ENCODE measurements at places on chromosomes 11 and 22.

- DNase-seq: no peak
Measured at GRCh38 chr11:105324156-105324555, 184.6 kb upstream of the CARD18 start.

DNA sequence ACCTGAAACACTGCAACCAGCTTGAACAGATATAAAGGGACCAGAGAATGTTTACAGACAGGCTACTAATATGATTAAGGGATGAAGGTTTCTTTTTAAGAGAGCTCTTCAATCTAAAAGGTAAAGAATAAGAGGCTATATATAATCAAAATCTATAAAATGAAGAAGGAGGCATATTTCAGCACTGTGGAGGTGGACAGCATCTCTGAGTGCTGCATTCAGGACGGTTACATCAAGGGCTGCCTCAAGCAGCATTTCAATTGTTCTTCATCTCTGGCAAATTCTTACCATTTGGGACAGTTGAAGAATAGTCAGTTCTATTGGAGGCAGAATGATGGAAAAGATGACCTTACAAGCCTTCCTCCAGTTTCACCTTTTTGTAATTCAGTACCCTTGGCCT, 139.6 kb upstream of the LMO1 start:
- no peak for DNase-seq

- peak; percentile 25 for DNase-seq
Measured at GRCh38 chr11:113532697-113533424, 57.7 kb upstream of the DRD2 start.

DNA sequence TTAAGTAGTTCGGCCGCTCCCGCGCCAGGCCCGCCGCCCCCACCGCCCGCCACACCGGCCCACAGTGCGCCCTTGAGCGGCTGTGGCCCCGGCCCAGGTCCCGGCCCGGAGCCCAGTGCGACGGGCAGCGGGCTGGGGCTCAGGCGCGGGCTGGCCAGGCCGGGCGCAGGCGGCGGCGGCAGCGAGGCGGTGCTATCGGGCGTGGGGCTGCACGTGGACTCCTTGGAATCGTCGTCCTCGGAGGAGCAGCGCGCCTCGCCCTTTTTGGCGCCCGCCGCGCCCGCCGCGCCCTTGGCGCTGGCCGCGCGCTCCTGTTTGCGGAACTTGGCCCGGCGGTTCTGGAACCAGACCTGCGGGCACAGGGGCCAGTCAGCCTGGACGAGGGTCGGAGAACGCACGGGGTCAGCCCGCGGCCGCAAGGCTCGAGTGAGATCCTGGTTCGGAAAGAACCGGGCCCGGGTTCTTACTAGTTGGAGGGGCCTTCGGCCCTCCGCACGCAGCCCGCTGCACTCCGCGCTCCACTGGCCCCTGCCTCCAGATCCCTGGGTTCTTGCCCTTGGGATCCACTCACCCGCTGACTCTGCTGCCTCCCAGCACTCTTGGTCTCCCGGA, 4.0 kb downstream of the PHOX2A start:
- no peak for DNase-seq

GRCh38 chr11:117861151-117862018, 15.1 kb downstream of the FXYD6 start:
- peak; percentile 93 for DNase-seq

GRCh38 chr22:44975427-44976262, 34.2 kb downstream of the PHF21B start:
- no peak for DNase-seq

DNA sequence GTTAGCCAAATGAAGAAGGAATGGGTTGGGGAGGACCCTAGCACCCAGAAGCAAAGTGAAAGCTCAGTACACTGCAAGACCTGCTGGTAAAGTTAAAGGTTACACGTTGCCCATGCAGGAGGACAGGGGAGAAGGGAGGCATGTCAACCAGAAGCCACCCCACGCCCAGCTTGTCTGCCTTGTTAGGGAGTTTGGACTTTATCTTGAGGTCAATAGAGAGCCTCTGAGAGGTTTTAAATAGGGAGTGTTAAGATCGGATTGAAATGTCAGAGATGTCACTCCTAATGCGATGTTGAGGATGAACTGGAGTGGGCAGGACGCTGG, 18.7 kb upstream of the PEX26 start:
- DNase-seq: no peak

- DNase-seq: peak; percentile 80
Measured at GRCh38 chr11:13772223-13773046, 104.0 kb downstream of the FAR1 start.

DNA sequence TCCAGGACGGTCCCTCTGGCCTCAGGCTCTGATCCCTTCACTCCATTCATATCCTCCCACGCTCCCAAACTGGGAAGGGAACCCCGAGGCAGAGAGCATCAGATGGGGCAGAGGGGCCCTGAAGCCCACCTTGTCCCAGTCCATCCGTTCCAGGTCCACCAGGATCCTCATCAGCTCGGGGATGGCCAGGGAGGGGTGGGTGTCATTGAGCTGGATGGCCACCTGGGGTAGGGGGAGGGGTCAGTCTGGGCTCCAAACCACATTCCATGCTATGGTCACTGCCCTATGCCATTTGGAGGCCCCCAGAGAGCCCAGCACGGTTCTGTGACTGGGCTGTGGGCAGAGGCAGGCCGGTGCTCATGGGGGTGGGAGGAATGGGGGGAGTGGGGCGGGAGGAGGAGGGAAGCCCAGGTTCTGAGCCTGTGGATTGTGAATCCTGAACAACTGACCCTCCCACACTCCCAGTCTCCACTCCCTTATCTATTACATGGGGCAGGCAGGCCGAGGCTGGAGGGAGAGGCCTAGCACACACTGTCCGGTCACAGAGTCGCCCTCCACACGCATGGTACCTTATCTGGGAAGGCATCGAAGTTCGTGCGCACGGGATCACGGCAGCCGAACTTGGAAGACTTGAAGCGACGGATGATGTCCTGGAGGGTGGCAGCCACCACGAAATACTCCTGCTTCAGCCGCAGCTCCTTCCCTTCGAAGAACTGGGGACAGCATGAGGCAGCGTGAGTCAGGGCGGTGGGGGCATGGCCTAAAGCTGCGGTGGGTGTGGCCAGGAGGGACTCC, 5.5 kb downstream of the PYGM start:
- DNase-seq: no peak

GRCh38 chr22:31340765-31341247, 5.3 kb downstream of the PATZ1 start:
- DNase-seq: no peak

- DNase-seq: no peak
Measured at GRCh38 chr11:18633256-18634139, 644 bp downstream of the SPTY2D1 start.

- DNase-seq: no peak
Measured at GRCh38 chr11:64745189-64745520, 1.2 kb upstream of the RASGRP2 start.

- no peak for DNase-seq
Measured at GRCh38 chr11:45560155-45560912, 105.1 kb downstream of the CHST1 start.

GRCh38 chr22:36206255-36206654, 4.6 kb upstream of the APOL4 start:
- no peak for DNase-seq

- DNase-seq: no peak
Measured at GRCh38 chr11:975827-976226, 50.2 kb downstream of the AP2A2 start.

DNA sequence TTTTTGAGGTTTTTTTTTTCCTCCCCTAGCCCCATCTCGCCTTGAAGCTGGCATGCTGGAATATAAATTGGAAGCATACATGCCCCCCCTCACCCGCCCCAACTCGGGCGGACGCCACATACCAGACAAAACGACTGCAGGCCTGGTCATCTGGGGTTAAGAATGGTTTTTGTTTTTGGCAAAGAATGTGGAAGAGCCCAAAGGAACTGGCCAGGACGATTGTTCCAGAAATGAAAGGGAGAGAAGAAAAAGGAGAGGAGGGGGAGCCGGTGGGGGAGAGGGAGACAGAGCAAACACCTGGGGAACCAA, 25.0 kb downstream of the MN1 start:
- no peak for DNase-seq

DNA sequence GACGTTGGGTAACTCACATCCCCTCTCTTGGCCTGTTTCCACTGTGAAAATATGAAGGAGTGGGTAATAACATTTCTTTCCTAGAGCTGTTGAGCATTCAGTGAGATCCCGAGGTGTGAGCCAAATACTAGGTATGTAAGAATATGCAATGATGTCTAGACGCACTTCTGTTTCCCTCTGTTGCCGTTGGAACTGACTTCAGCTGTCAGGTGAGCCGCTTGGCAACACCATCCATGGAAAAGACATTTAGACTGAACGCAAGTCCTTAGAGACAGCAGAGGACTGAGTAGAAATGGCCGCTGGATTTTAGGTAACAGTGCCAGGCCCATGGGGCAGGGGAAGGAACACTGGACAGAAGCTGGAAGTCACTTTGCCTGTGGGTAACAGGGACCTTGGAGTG, 29.5 kb upstream of the SHANK2 start:
- DNase-seq: no peak

DNA sequence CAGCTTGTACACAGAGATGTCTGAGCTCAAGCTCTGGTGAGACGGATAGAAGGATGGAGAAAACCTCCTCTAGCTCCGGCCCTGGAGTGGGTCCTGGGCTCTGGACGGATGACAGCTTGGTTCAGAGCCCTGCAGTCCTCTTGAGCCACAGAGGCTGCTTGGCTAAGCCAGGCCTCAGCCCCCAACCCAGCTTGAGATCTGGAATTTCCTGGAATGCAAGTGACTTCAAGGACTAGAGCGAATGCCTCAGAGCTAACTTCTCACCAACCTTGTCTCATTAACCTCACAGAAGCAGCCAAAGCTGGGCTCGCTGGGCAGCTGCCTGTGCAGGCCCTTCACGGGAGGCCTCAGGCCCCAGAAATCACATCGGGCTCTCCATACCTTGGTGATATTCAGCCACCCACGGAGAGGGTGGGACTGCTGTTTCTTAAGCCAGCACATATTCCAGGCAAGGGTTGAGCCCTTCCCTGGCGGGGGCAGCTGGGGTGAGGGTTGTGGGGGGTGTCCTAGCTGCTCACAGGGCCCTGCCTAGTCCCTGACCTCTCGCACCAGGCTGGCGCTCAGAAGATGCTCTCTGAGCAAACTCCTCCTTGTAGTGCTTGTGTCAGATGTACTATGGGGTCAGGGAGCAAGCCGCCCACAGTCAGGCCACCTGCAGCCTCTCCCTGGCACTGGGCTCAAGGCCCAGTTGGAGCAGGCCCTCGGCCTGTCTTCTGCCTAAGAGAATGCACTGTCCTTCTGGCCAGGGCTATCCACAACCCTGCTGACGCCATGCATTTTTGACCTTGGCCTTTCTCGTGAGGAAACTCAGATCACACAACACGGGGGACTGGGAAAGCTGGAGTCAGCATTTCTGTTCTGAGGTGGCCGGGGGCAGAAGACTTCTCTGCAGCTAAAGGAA, 73.6 kb upstream of the TTLL12 start:
- no peak for DNase-seq

GRCh38 chr11:1217151-1217550, 5.7 kb upstream of the MUC5B start:
- DNase-seq: no peak

DNA sequence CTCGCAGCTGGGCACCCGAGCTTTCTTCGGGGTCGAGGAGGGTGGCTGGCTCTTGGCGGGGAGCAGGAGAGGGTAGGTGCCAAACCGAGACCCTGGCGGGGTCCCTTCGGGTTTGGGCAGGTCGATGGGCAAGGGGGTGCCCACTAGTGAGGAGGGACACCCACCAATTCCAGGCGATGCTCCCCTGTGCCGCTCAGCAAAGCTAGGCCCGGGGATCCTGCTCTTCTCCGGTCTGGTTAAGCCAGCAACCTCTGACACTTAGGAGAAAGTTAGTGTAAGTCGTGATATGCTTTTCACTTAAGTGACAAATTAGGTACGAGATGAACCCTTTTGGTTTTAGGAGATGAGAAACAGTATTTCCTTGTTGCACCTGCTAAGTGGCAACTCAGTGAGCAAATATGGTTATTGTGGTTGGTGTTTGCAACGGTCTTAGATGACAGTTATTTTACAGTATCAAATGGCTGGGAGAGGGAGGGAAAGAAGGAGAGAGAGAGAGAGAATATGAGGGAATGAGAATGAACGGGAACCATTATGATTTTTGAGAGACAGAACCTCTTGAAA, 565 bp downstream of the NUCB2 start:
- peak; percentile 2 for DNase-seq

All from NCI-H1417 treated with DMSO at 0.1 percent for 48 hours (cell line).